Articular chondrocyte of knee joint (primary cell): ENCODE measurements at places on chromosomes 11 and 22. TPM values are rescaled to one million over a fixed set of nuclear protein-coding genes. Genes with fewer than 3 reads are reported as not detected.

Gene CCDC89
- total RNA-seq = 4.4 and 5.7 TPM in 2 replicates

Gene CARD18
- total RNA-seq = not detected in 2 replicates

Gene NTM
- total RNA-seq = 3.4 and 11.8 TPM in 2 replicates

Gene ARHGAP8
- total RNA-seq = 0.43 and 2.0 TPM in 2 replicates

Gene KRTAP5-2
- not detected in 2 replicates for total RNA-seq

Gene PGA5
- not detected in 2 replicates for total RNA-seq

Gene CXCR5
- under 0.01 TPM in 1 of 2 replicates, not detected in the other for total RNA-seq

Gene TSSK2
- not detected in 2 replicates for total RNA-seq

Gene KCNJ11
- under 0.01 TPM in 1 of 2 replicates, not detected in the other for total RNA-seq

Gene PIH1D2
- total RNA-seq = 5.5 and 7.2 TPM in 2 replicates

Gene OR5T2
- not detected in 2 replicates for total RNA-seq

Gene TYR
- total RNA-seq = not detected in 2 replicates

Gene STK33
- 0.78 and 2.7 TPM in 2 replicates for total RNA-seq

Gene TTC17
- total RNA-seq = 85.1 and 91.1 TPM in 2 replicates

Gene MIOX
- total RNA-seq = not detected in 2 replicates

Gene NXPE4
- not detected in 2 replicates for total RNA-seq

Gene BACE1-AS
- 5.1 and 5.4 TPM in 2 replicates for total RNA-seq

Gene TMEM191C
- total RNA-seq = 0.13 and 0.32 TPM in 2 replicates

Gene SAA4
- total RNA-seq = not detected in 2 replicates
